Activated T-helper 1 cell treated with anti-CD3 and anti-CD28 coated beads, Interleukin-2, amount 50 U/mL, for 16 hours (primary cell): ENCODE measurements at places on chromosomes 11 and 22.

DNA sequence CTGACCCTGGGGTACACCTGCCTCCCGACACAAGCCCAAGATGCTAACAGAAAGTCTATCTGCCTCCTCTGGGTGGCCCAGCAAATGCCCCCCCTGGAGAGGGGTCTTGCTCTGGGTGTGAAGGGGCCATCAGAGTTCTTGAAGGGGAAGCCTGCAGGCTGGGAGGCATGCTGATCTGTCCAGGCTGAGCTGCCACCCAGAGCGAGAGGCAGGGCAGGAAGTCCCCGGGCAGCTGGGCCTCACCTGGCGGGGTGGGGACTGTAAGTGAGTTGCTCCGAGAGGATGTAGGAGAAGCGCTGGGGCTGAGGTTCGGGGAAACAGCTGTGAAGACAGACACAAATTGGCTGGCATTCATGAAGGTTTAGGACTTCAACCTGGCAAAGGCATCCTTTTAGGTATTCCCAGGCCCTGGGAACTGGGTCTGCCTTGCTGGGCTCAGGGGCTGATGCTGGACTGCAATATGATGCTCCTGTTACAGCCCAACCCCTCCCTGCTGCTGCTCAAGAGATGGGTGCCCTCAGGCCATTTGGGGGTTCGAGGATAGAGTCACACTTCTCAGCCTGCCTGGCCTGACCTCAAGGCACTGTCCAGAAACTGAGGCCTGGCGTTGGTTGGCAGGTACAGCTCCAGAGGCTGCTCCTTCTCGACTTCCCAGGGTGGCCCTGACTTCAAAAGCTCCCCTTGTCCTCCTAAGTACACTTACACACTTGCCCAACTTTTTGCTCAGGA lies 60.2 kb upstream of the LYVE1 start:
- DNase-seq, result no peak

- DNase-seq, result no peak
Observed at GRCh38 chr11:24965748-24966147, 468.9 kb downstream of the LUZP2 start.

DNA sequence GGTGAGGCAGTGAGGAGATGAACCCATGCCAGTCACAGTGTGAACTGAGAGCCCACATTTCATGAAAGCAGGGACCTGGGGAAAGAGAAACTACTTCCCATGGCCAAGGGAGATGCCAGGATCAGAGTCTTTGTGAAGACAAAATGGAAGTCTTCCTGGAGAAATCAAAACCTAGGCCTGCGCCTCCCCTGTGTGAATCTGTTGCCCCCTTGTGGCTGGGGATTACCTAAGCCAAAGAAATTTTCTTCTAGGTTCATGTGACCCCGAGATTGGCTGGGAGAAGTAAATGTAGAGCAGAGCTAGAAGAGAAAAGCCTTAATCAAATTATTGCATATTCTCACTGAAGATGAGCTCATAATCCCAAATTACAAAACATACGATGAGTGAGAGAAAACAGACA lies 1075.3 kb downstream of the TBC1D22A start:
- no peak for DNase-seq

GRCh38 chr22:19194766-19195536 lies 16.4 kb upstream of the SLC25A1 start:
- no peak for DNase-seq

- DNase-seq, result no peak
Observed at GRCh38 chr11:132496341-132496740, 1036.0 kb downstream of the OPCML start.

DNA sequence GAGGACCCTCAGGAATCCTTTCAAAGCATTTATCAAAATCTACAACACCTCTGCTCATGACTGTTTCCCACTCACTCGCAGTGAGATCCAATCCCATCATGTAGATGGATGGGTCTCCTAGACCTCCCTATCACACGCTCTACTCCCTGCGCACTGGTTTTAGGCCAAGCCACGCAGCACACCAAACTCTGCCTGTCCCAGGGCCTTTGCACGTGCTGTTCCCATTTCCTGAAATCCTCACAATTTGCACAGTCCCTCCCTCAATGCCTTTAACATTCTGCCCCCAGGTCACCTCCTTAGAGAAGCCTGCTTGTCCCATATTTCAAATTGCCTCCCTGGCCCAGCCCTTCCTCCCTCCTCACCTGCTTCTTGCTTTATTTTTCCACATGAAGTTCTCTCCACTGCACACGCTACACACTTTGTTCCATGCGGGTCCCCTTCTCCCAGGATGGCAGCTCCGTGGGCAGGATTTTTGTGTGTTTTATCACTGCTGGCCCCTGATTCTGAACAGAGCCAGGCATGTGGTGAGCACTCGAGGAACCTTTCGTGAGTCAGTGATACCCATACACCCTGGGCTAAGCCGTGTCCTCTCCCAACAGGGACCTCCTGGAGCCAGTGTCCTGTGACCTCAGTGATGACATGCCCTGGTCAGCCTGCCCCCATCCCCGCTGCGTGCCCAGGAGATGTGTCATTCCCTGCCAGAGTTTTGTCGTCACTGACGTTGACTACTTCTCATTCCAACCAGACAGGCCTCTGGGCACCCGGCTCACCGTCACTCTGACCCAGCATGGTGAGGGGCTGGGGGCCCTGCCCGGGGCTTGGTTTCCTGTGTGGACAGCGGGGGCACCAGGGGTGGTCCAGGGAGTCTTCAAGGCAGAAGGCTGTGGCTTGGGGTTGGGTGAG lies 12.2 kb downstream of the CSF2RB start:
- no peak for DNase-seq

- no peak for DNase-seq
Observed at GRCh38 chr11:20368438-20368837, 4.9 kb downstream of the HTATIP2 start.

DNA sequence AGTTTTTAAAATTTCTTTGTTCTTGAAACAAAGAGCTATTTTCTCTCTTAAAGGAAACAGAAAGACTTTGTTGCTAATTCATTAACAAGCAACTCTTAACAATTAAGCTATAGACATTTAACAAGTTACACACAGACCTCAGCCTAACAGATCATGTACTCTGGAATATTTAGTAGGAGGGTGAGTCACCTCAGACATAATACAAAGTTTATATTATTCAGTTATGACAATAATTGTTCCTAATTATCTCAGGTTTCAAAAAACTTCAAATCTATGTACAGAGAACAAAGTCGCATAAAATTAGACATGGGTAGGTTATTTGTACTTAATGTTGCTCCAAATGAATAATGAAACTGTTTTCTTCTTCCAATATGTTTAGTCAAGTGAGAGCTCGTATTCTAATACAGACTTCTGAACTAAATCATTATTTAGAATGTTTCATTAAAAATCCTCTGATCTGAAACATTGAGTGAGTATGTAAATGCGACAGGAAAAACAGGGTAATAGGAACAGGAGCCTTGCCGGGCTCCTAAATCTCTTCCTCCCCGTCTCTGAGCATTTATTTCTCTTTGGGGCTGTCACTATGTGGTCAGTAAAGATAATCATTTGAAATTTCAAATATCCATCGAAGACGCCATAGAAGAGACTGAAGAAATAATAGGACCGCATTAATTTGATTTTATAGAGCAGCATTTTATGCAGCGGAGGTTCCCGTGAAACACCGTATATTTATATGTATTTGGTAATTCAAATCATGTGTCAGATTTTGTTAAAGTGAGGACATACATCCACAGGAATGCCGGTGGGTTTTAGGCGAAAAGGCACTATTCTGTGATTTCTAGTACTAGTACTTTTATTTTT lies 8.7 kb upstream of the BARX2 start:
- DNase-seq, result no peak

- no peak for DNase-seq
Observed at GRCh38 chr11:71102251-71102995, 150.0 kb downstream of the SHANK2 start.

GRCh38 chr11:2542406-2542805 lies 97.6 kb downstream of the KCNQ1 start:
- no peak for DNase-seq

DNA sequence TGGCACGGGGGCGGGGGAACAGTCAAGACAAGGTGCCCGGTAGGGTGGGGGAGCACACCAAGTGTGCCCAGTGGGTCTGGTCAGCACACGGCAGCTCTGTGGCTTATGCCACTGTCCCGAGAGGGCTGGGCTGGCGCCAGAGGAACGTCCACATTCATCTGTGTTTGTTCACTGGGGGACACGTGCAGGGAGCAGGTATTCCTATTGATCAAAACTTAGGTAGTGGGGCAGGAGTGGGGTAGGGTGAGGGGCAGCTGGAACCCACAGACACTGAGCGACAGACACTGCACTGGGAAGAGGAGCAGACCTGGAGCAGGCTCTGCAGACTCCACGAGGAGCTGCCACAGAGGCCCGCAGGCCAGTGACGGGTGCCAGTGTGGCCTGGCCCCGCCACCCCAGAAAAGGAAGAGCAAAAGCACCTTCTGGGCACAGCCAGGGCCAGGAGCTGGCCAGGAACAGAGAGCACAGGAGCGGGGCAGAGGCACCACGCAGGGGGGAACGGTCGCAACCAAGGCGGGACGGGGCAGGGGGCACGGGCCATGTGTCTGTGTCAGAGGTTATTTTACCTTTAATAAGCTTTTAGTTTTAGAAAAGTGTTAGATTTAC lies 2.1 kb upstream of the MOB2 start:
- no peak for DNase-seq

- DNase-seq, result no peak
Observed at GRCh38 chr22:23094260-23094659, 23.9 kb downstream of the GNAZ start.

DNA sequence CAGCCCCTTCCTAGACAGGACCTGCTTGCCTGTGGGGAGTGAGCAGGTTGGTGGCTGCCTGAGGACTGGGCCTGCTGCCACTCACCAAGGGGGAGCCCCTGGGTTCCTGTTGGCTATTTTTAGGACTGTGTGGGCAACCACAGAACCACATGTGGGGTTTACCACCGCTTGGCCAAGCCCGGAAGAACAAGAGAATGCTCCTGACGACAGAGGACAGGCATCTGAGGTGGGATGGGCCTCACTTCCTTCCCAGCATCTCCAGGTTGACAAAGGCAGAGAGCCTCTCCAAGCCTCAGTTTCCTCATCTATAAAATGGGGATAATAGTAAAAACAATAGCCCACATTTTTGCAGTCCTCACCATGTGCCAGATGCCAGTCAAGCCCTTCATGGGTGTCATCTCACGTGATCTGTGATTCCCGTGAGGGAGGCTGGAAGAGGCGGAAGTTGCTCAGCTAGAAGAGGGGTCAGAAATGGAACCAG lies 43.6 kb downstream of the LRRC32 start:
- no peak for DNase-seq

DNA sequence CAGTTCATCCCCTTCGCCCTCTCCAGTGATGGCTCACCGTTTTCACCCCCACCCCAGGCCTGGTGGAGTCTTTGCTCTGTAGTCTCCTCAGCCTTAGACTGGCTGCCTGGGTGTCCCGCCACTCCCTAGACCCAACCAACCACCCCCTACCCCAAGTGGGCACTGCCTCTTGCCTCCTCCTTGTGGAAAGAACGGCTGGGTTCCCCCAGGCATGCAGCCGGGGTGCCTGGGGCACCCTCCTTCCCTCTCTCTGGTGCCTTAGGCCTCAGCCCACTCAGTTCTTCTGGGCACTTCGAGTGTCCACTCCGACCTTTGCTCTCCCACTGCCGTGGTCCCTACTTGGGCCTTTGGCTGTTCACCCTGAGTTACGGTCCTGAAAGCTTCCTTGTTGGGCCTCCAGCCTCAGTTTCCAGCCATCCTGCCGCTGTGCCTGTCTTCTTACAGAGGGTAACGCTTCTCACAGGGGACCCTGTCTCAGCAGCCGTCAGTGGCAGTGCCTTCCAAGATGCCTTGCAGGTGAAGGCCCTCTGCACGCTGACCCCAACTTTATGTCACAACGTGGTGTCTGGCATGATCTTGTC lies 3.1 kb downstream of the GRIK4 start:
- no peak for DNase-seq

DNA sequence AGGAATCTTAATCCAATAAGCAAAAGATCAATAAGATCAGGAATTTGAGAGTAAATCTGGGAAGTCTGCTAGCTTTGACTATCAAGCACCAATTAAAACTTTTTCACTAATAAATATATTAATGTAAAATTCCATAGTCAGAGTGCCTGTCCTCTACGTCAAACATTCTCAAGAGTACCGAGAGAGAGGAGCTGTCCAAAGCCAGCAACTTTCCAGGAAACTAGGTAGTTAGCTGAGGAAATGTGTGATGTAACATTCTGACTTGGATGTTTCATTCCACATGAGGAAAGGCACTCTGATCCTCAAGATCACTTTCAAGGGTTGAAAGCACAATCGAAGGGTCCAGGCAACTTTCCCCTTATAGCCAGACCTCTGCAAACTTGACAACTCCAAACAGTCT lies 113.2 kb downstream of the STK33 start:
- no peak for DNase-seq

- DNase-seq, result no peak
Observed at GRCh38 chr11:43922295-43922648, 20.2 kb upstream of the C11orf96 start.

- no peak for DNase-seq
Observed at GRCh38 chr22:38782402-38783094, 11.4 kb downstream of the DNAL4 start.

DNA sequence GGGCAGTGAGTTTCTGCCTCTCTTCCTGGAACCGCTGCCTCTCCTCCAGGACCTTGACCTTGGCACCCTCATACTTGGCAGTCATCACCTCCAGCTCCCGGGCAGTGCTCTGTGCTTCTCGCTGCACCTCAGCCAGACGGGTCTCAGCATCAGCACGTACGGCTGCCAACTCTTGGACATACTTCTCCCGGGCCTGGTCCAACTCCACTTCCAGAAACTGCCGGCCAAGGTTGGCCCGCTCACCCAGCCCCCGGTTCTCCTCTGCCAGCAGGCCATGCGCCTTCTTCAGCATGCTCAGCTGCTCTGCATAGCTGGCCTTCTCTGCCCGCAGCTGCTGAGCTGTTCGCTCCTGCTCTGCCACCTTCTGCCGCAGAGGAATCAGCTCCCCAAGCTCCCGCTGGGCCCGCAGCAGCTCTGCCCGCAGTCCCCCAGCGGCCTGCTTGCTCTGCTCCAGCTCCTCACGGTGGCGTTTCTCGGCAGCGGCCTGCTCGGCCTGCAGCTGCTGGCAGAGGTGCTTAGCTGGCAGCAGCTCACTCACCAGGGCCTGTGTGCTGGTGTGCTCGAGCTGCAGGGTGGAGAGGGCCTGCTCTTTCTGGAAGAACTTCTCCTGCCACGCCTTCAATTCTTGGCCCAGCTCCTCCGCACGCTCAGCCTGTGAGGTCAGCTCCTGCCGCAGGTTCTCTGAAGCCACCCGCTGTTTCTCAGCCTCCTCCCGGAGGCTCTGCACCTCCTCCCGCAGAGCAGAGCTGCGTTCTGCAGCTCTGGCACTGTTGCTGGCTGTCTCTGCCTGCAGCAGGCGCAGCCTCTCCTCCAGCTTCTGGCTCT lies 14.4 kb downstream of the IL18BP start:
- DNase-seq, result no peak

- no peak for DNase-seq
Observed at GRCh38 chr22:28798810-28799605, 1.4 kb downstream of the XBP1 start.

- DNase-seq, result no peak
Observed at GRCh38 chr11:31412946-31413345, 43.3 kb downstream of the DNAJC24 start.

DNA sequence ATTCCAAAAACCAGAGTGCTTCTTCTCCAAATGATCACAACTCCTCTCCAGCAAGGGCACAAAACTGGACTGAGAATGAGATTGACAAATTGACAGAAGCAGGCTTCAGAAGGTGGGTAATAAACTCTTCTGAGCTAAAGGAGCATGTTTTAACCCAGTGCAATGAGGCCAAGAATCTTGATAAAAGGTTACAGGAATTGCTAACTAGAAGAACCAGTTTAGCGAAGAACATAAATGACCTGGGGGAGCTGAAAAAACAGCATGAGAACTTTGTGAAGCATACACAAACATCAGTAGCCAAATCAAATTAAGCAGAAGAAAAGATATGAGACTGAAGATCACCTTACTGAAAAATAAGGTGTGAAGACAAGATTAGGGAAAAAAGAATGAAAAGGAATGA lies 15.5 kb downstream of the OR52M1 start:
- DNase-seq, result no peak
